Left kidney (tissue), 8 donors: ENCODE measurements at places on chromosomes 16 and 17. TPM values are rescaled to one million over a fixed set of nuclear protein-coding genes. Genes with fewer than 3 reads are reported as not detected.
A peak's percentile ranks its signal among the peaks of the same experiment; 100 is the strongest.

GRCh38 chr16:64339052-64339770, 782.7 kb downstream of the CDH11 start:
- no peak for DNase-seq

DNA sequence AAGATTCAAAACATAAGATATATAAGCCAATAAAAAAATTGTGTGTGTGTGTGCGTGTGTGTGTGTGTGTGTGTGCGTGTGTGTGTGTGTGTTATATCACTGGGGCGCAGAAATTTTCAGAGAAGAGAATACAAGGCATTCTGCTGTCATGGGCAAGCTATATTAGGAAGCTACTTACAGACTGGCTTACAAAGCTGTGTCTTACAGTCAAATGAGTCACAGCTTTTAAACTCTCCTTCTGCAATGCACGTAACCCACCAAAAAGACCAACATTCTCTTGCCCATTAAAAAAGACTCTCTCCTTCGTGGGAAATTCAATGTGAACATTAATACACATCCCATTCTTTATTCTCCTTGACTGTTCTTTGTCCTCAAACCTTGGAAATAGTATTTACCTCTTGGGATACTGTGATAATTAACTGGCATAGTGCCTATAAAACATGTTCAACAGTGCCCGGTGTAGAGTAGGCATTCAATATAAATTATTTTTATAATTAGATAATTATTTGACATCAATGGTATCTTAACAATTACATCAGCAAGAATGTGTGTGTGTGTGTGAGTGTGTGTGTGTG, 860.4 kb upstream of the SOX9 start:
- no peak for DNase-seq

DNA sequence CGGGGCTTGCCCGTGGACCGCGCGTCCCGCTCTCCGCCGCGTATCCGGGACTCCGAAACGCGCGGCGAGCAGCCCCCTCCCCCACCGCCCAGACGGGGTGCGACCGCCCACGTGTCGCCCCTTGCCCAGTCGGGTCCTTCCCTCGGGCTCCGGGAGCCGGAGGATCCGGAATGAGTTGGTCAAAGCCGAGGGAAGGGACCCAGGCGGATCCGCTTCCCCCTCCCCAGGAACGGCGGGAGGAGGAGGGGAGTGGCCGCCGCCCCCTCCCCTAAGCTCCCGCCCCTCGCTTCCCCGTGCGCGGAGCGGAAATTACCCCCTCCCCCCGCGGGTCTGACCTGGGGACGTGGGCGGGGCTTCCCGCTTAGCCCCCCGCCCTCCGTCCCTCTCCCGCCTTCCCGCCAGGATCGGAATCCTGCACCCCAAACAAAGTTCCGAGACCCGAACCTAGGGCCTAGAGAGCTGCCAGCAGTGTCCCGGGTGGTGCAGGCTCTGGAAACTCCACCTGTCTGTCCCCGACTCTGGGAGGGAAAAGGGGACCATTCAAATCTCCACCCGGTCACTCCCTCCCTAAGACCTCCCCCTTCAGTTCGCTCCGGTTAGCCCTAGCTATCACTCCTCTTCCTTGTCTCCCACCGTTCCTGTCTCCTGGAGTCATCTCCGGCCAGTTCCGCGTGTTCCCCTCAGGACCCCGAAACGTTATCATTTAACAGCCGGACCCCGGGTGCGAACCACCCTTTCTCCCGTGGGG, 1.0 kb upstream of the IGF2BP1 start:
- DNase-seq: peak; percentile 53

DNA sequence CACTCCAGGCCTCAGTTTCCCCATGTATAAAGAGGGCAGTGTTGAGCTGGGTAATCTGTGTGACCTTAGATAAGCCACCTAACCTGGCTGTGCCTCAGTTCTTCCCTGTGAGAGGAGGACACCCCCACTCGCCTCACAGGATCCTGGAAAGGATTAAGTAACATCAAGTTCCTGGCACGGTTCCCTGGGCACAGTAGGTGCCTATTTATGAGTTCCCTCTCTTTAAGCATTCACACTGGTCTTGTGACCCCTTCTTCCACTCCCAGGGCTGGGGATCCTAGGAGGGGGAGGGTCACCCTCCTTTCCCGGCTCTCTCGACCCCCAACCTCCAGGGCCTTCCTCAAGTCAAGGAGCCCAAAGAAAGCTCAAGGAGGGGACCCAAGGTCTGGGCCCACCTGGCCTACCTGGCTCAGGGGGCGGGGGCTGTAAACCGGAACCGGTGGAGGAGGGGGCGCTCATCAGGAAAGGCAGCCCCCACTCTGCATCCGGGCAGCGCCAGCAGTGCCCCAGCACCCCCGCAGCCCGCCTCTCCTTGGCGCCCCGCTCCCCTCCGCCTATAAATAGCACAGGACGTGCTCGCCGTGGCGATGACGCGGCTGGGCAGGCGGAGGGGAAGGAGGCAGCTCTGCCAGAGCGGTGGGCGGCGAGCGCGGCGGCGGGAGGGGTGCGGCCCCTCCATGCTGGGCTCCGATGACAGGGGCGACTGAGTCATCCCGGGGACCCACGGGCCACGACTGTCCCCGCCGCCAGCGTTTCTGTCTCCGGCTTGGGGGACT, 9.4 kb downstream of the RPL19 start:
- DNase-seq: no peak

DNA sequence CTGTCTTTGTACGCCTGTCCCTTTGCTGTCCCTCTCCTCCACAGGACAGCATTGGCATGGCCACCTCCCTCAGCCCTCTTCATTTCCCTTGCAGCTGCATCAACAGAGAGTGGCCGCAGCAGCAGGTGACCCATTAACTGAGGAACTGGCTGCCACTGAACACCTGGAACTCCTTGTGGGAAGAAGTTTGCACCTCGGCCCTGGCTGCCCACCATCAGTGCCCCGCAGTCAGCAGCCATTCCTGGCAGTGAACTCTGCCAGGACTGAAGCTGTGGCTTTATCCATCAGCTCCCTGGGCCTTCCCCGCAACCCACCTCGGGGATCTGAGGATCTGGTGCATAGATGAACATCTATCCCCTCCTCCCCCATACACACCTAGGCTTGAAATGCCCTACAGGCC, 13.1 kb upstream of the RNF135 start:
- no peak for DNase-seq

GRCh38 chr17:48492401-48493298, 38.2 kb downstream of the HOXB1 start:
- DNase-seq: peak; percentile 84

DNA sequence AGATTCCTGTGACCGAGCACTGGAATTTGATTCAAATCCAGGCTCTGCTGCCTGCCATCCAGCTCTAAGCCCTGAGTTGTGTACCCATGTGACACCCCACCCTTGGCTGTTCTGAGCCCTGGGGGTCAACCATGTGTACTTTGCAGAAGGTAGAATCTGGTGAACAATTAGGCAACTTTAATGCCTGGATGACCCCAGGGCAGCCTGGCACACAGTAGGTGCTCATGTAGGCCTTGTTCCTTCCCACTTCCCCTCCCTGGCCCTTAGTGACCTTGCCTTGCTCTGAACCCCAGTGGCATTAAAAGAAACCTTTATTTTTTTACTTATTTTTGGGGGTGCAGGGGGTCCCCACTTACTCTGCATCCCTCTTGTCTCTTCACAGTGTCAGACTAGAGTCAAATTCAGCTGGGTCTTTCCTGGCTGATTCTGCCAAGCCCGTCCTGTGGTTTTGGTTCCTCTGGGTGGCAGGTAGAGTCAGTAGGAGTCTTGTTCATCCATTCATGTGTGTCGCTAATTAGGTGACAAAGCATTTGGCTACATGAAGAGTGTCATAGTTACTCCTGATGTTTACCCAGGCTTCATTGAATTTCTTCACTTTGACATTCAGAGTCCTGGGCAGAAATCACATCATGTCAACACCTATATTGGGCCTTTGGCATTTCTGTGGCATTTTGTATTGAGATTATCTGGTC, 89.1 kb downstream of the PLCG2 start:
- no peak for DNase-seq

DNA sequence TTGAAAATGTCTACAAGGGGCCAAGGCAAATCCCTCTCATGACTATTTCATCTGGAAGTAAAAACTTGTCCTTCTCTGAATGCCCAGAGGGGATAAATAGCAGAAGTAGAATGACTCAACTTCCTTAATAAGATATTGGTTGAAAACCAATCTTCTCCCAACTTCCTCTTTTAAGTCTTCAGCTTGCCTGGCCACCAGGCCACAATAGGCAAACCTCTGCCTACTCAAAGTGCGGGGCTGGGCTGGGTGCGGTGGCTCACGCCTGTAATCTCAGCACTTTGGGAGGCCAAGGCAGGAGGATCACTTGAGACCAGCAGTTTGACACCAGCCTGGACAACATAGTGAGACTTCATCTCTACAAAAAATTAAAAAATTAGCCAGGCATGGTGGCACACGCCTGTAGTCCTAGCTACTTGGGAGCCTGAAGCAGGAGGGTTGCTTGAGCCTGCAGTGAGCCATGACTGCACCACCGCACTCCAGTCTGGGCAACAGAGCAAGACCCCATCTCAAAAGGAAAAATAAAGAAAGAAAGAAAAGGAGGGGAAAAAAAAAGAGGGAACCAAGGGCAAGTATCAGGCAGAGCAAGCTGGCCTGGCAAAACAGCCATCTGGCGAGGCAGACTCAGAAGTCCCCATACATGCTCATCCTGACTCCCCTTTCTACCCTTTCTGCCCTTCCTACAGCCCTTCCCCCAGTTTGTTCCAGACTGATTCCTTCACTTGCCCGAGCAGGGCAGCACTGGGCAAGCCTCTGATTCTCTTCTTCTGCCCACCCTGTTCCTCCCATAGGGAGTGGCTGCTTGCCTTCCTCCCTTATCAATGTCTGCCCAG, 20.6 kb downstream of the MAP3K14 start:
- DNase-seq: no peak

GRCh38 chr17:75854881-75855309, 240 bp downstream of the WBP2 start:
- no peak for DNase-seq

GRCh38 chr16:57475711-57476339, 10.5 kb downstream of the DOK4 start:
- DNase-seq: peak; percentile 53

DNA sequence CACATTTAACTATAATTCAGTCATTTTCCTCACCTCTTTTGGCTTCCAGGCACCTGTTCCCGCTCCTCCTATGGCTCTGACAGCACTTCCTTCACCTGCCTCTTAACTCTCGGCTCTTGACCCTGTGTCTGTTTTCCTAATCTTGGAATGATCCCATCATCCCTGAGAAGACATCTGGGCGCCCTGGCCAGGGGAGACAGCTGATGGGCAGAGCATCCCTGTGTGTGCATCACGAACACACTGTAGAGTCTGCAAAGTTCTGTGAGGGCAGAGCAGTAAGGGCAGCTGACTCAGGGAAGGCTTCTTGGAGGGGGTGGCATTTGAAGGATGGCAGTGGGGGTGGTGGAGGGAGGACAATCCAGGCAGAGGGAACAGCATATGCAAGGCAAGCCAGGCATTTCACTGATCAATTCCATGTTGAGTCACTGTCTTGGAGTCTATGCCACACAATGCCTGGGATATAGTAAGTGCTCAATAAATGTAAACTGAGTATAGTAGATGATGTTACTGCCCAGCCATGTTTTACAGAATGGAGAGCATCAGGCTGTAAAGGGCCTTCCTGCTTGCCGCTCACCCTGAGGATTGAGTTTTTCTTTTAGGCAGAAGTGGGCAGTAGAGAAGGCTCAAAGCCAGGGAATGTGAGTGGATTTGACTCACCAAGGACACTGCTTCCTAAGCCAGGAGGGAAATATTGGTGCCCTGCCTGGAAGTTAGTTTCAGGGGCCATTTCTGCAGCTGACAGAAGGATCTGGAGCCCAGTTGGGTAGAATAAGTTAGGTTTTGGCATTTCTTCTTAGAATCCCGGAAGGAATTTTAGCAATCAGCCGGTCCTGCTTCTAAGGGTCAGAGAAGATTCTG, 5.8 kb upstream of the RAB11FIP4 start:
- no peak for DNase-seq

GRCh38 chr16:938136-938535, 32.6 kb downstream of the LMF1 start:
- no peak for DNase-seq

- no peak for DNase-seq
Measured at GRCh38 chr17:15896834-15897233, 48.1 kb upstream of the ADORA2B start.

- no peak for DNase-seq
Measured at GRCh38 chr16:72285324-72285723, 113.4 kb upstream of the PMFBP1 start.

GRCh38 chr17:40980117-40980516, 4.0 kb downstream of the KRT40 start:
- DNase-seq: no peak

GRCh38 chr17:861364-861763, 79.2 kb downstream of the MRM3 start:
- DNase-seq: no peak

Gene TEFM
- 29.8 TPM for polyA plus RNA-seq

Gene TRIM16
- 26.4 TPM for polyA plus RNA-seq

Gene PRSS36
- polyA plus RNA-seq: 0.67 TPM

Gene ZP2
- 0.08 TPM for polyA plus RNA-seq

Gene C16orf89
- polyA plus RNA-seq: 3.3 TPM

Gene KIF18B
- polyA plus RNA-seq: 19.7 TPM

Gene CSH2
- polyA plus RNA-seq: 0.20 TPM

Gene SLC5A10
- 0.58 TPM for polyA plus RNA-seq

Gene CLDN7
- 36.6 TPM for polyA plus RNA-seq
